ENCODE measurements at places on chromosomes 1 and 21. TPM values are rescaled to one million over a fixed set of nuclear protein-coding genes. Genes with fewer than 3 reads are reported as not detected.
A peak's percentile ranks its signal among the peaks of the same experiment; 100 is the strongest.

The VWA1 gene
- polyA plus RNA-seq: 131 TPM

The AVPR1B gene
- polyA plus RNA-seq: not detected

The OR14K1 gene
- not detected for polyA plus RNA-seq

The CDCP2 gene
- not detected for polyA plus RNA-seq

The GPR153 gene
- 7.1 TPM for polyA plus RNA-seq

The LRIF1 gene
- 9.5 TPM for polyA plus RNA-seq

The CTBS gene
- 38.3 TPM for polyA plus RNA-seq

The FMO2 gene
- polyA plus RNA-seq: not detected

The AMY2A gene
- polyA plus RNA-seq: not detected

The DHCR24 gene
- 242 TPM for polyA plus RNA-seq

- DNase-seq: no peak
Measured at GRCh38 chr21:36185523-36185922, 28.9 kb downstream of the DOP1B start.

GRCh38 chr1:20276485-20277159 is 14.1 kb upstream of the VWA5B1 start:
- no peak for DNase-seq

GRCh38 chr1:22636353-22636752 is at the start of gene C1QA:
Gene C1QA (plus strand): TSS chr1:22636628. CDS start chr1:22637617, 989 bp downstream.
- no peak for DNase-seq

- no peak for DNase-seq
Measured at GRCh38 chr1:207172321-207172720, 68.3 kb downstream of the C4BPA start.

DNA sequence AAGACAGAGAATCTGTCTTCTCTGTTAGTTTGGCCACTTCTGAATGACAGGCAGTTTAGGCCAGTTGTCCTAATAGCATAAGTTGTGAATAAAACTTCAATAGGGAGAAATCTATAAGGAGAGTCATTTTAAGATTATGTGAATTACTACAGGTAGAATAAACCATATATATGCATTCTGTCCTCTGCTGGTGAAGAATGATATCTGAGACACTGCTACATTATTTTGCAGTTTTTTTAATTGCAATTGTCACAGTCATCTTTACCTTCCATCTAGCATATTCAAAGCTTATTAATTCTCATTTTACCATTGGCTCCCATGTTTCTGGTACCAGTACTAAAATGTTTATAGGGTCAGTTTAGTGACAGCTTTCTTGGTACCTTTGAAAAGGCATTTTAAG is 519.6 kb upstream of the DEPDC1 start:
- no peak for DNase-seq

- no peak for DNase-seq
Measured at GRCh38 chr1:203544978-203545816, 51.2 kb downstream of the OPTC start.

- DNase-seq: no peak
Measured at GRCh38 chr1:53380296-53380695, 52.4 kb upstream of the LRP8 start.

DNA sequence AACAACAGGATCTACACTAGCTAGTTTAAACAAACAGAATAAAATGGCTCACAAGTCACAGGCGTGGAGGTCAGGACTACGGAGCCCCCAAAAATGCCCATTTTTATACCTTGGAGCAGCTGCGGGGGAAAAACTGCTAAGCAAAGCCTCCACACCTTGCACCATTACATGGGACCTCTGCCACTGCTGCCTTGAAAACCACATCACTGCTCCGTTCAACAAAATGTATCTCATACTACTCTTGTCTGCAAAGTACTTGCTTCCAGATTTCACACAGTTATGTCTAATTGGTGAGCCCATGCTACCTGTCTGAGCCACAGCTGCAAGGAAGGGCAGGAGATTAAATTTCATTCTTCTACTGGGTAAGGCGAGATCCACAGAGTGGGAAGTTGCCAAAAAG is 24.4 kb downstream of the MRPL39 start:
- no peak for DNase-seq

GRCh38 chr1:151509350-151510019 is 1.7 kb upstream of the CGN start:
- DNase-seq: no peak

DNA sequence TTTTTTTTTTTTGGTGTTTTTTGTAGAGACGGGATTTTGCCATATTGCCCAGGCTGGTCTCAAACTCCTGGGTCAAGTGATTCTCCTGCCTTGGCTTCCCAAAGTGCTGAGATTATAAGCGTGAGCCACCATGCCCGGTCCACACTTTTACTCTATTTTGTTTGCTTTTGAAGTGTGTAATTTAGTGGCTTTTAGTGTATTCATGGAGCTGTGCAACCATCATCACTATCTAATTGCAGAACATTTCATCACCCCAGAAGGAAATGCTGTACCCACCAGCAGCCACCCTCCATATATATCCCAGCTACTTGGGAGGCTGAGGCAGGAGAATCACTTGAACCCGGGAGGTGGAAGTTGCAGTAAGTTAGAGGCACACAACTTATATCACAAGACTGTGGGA is 136.9 kb upstream of the ERRFI1 start:
- no peak for DNase-seq

DNA sequence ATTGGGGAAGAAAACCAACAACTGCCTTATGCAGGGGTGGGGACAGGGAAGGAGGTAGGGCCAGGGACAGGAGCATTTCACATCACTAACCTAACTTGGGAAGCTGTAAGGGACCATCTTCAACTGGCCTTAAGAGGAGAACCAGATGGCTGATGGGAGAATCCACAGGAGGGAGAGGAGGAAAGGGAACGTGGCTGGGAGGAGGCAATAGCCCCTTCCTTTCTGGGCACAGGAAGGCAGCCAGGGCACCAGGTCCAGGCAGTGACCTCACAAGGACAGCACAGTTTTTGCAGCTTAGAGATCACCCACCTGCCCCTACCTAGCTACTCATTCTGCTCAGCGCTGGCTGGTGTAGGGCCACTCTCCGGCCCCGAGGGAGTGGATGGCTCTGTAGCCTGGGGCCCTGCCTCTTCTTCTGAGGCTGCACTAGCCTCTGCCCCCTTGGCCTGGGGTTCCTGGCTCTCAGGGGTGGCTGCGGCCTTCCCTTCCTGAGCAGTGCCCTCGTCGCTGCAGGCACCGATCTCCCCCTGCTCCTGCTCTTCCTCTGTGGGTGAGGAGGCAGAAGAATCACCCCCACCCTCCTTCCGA is 1.7 kb downstream of the MARCKSL1 start:
- no peak for DNase-seq

GRCh38 chr21:45299026-45299863 is 11.6 kb upstream of the POFUT2 start:
- no peak for DNase-seq

GRCh38 chr1:173295391-173295790 is 88.3 kb upstream of the TNFSF4 start:
- DNase-seq: no peak

DNA sequence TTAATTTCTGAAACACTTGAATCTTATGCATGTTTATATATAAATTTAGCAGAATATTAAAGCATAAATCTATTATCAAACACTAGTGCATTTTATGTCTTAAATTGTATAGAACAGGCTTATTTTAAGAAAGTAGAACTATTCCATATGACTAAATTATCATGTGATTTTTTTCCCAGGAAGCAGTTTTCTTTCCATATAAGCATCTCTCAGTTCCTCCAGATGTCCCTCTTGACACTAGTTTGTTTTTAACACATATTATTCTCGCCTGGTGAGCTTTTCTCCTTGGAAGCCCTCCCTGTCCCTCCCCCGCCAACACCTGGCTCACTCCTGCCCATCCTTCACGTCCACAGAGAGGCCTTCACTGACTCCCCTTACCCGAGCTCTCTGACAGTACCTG is 48.3 kb upstream of the BCAR3 start:
- no peak for DNase-seq

GRCh38 chr1:174680101-174680500 is 232.3 kb downstream of the GPR52 start:
- no peak for DNase-seq

GRCh38 chr1:12596007-12596821 is 21.8 kb downstream of the DHRS3 start:
- DNase-seq: peak; percentile 95

DNA sequence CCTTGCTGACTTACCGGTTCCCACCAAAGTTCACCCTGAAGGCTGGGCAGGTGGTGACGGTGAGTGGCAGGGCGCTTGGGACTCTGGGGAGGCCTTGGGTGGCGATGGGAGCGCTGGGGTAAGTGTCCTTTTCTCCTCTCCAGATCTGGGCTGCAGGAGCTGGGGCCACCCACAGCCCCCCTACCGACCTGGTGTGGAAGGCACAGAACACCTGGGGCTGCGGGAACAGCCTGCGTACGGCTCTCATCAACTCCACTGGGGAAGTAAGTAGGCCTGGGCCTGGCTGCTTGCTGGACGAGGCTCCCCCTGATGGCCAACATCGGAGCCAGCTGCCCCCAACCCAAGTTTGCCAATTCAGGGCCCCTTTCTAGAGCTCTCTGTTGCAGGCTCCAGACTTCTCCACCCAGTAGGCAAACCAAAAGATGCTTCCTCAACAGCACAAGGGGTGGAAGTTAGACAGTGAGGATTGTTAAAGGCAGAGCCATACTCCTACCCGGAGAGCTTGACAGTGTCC is 16.4 kb upstream of the SEMA4A start:
- no peak for DNase-seq

- no peak for DNase-seq
Measured at GRCh38 chr1:48581270-48581669, 109.3 kb upstream of the SPATA6 start.

- DNase-seq: no peak
Measured at GRCh38 chr1:94001397-94002045, 92.3 kb upstream of the GCLM start.

GRCh38 chr21:37365517-37366481 is 774 bp upstream of the DYRK1A start:
- peak; percentile 89 for DNase-seq
